Frontal cortex (tissue), 4 donors: ENCODE measurements at places on chromosomes 7 and 10. TPM values are rescaled to one million over a fixed set of nuclear protein-coding genes. Genes with fewer than 3 reads are reported as not detected.

DNA sequence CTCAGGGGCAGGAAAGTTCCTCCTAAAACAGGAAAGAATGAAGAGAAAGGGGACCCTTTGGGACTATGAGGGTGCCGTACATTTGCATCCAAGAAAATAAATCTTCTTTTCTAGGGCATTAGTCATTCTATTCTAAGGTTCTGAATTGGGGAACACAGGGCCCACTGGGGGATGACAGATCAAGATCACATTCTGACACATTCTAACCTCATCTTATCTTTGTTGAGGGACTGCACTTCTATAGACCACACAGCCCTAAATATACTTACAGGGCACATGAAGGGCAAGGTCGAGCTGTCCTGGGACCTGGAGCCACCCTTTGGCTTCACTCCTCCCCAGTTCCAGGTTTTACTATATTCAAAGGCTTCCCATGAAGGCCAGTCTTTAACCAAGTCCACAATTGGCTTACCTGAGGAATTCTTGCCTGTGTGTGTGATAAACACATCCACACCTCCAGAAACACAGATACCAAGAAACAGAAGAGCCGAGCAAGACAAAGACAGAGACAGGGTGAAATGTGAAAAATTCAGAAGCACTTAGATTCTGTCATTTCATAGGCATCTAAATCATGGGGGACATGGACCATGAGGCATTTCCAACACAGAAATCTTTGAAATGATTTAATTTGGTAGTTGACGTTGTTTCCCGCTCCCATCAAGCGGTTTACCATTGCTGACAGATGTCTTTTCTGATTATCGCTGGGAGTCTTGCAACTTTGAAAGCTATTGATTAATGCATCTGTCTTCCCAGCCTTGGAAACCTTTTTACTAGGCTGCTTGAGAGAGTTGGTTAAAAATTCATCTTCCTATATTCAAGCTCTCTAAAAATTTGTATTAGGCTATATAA, 75.8 kb downstream of the CCDC71L start:
- no peak for DNase-seq

- DNase-seq: no peak
These were observed 31.4 kb upstream of the SLC26A3 start for GRCh38 chr7:107834401-107834800.

DNA sequence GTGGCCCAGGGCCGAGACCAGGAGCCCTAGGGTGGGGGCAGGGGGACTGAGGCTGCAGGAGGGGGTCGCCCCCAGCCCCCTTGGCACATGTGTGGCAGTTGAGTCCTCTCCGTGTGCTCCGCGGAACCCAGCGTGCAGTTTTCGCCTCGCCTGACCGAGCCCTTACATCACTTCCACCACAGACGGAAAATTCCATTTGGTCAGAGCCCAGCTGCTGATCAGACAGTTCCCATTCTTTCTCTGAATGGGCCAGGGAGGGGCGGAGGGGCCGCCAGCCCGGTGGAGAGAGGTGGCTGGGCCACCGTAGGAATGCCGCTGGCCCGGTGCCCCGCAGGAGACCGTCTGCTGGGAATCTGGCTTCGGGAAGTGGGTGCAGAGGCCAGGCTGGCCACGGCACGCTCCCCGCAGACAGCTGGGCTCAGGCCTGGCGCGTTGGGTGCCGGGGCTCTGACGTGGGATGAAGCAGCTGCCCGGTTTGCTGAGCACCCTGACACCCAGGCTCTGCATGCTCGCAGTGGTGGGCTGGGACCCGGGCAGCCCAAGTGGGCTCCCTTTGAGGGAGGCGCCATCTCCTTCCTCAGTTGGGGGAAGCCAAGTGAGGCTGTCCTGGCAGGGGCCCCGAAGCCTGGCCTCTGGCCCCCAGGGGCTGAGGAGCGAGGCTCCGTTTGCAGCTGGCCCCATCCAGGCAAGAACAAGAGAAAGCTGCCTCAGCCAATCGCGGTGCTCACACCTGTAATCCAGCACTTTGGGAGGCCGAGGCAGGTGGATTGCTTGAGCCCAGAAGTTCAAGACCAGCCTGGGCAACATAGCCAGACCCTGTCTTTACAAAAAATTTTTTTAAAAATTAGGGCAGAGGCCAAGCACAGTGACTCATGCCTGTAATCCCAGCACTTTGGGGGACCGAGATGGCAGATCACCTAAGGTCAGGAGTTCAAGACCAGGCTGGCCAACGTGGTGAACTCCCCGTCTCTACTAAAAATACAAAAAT, 9.9 kb downstream of the TTYH3 start:
- DNase-seq: peak; percentile 70

DNA sequence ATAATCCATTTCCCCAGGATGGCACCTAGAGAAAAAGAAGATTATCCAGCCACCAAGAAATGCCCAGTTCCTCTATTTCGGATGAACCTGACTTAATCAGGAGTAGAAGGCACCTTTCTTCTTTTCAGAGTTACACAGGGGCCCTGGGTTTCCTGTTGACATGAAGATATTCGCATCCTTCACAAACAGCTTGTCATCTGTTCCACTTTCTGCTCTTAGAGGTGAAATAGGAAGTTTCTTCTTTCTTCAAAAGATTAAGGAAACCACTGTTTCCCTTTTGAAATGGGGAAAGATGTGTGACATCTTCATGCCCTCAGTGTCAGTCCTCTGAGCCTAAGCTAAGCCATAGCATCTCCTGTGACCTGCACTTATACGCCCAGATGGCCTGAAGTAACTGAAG, 39.1 kb upstream of the RAB18 start:
- no peak for DNase-seq

DNA sequence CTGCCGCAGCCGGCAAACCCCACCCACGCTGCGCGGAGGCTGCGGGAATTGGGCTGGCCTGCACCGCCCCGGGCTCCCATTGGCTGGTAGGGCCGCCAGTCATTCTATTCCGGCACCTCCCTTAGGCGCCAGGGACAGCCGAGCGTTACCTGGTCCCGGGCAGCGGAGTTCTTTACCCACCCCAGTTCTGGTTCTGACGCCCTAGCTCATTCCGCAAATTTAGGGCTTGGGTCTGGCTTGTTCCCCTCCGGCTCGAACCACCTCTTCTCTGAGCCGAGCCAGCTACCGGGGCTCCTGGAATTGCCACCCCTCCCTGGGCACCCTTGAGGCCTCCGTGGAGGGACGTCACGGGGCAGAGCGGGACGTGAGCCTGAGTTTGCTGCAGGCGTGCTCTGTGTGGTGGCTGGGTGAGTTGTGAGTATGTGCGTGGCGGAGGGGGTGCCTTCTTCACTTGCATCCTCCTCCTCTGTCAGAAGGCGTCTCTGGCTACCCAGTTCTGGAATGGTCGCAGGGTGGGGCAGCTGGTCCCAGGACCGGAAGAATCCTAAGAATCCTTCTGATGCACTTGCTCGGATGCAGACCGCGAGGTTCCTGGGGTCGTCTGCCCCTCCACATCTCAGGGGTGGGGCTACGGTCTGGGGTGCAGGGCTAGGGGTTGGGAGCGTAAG, at the start of the genes PDZD7 and SFXN3:
PDZD7 (minus strand) TSS at position 2 of the 668 bp plus-strand sequence. CDS start 910 bp downstream, outside the sequence.
SFXN3 (plus strand) TSS at position 107 of the 668 bp plus-strand sequence. CDS start 3,461 bp downstream, outside the sequence.
- peak; percentile 97 for DNase-seq

GRCh38 chr10:9681655-9682054, 1336.0 kb upstream of the CELF2 start:
- DNase-seq: no peak

GRCh38 chr7:9242636-9243035, 809.2 kb downstream of the NXPH1 start:
- no peak for DNase-seq

The SPOCK2 gene
- total RNA-seq: 26.9 TPM

The FHIP2A gene
- 48.5 TPM for total RNA-seq

The KLLN gene
- 0.82 TPM for total RNA-seq

The ASB10 gene
- total RNA-seq: not detected

The PIK3AP1 gene
- 4.5 TPM for total RNA-seq

The DNAJC12 gene
- 4.5 TPM for total RNA-seq
